ENCODE measurements at places on chromosomes 2 and 18. TPM values are rescaled to one million over a fixed set of nuclear protein-coding genes. Genes with fewer than 3 reads are reported as not detected.

Gene CFAP210
- total RNA-seq: not detected

Gene NOP58
- 60.1 TPM for total RNA-seq

Gene SF3B1
- total RNA-seq: 206 TPM

Gene TUBB8B
- not detected for total RNA-seq

Gene PRSS56
- total RNA-seq: not detected

Gene DSC1
- not detected for total RNA-seq

Gene KCNG3
- not detected for total RNA-seq

Gene PFN4
- not detected for total RNA-seq

Gene CIDEA
- 138 TPM for total RNA-seq

Gene C2orf72
- total RNA-seq: not detected

Gene RAX
- total RNA-seq: not detected

Gene ALLC
- not detected for total RNA-seq

Gene TCF23
- 0.48 TPM for total RNA-seq

Gene SGPP2
- total RNA-seq: not detected

Gene EVX2
- not detected for total RNA-seq

Gene UGT1A3
- not detected for total RNA-seq

Gene CARF
- 5.4 TPM for total RNA-seq
